ENCODE measurements at places on chromosomes 13 and 19.

GRCh38 chr19:35955881-35956634 lies 19.9 kb downstream of the LRFN3 start:
- no peak for DNase-seq

GRCh38 chr19:51676566-51677083 lies 16.5 kb upstream of the SPACA6 start:
- no peak for DNase-seq

DNA sequence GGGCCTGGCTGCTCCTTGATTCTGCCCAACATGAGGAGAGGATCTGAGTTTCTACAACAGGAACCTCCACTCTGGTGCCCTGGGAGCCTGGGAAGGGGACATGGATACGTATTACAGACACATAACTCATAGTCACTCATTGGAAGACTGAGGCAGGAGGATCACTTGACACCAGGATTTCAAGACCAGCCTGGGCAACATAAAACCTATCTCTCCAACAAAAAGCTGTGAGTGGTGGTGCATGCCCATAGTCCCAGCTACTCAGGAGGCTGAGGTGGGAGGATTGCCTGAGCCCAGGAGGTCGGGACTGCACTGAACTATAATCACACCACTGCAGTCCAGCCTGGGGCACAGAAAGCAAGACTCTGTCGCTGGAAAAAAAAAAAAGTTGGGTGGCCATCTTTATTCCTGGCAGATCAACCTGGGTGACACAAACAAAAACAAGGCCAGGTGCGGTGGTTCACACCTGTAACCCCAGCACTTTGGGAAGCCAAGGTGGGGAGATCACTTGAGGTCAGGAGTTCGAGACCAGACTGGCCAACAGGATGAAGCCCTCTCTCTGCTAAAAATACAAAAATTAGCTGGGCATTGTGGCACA lies 1.1 kb upstream of the KLF1 start:
- DNase-seq = no peak

DNA sequence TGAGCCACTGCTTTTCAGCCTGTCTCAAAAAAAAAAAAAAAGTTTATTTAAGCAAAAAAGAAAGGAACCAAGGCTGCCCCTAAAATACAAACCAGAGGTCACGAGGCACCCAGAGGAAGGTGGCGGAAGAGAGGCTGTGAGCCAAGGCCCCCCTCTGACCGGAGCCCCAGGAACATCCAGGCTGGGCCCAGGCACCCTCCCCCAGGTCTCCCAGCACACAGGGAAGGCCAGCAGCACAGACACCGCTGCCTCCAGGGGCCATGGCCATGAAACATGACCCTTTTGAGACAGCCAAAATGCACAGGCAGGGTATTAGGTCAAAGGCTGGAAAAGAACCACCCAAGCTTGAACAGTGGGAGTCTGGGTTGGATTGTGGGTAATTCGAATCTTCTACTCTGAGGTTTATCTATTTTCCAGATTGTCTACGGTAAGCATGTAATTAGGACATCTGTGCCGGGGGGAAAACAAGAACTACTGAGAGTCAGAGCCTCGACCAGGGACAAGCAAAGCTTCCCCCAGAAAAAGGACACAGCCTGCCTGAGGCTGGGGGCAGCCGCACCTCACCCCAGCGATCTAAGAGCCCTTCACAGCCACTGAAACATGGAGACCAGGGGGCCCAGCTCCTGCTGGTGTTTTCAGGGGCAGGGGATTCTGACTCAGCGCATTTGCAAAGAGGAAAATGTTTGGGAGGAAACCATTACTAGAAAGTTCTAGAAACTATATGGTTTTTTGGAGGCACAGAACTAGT lies 8.4 kb downstream of the PEX11G start:
- no peak for DNase-seq

DNA sequence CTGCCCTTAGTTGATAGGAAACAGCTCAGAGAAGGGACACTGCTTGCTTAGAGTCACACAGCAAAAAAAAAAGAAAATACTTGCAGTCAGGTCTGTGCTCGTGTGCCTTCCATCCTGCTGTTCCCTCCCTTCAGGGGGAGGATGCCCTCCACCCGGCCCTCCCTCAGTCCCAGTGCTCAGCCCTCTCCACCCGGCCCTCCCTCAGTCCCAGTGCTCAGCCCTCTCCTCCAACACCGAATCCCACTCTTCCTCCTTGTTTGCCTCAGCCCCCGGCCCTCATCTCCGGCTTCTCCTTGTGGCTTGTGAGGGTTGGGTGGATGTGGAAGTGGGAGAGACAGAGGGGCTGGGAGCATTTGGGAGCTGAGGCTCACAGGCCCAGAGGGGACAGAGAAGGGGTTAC lies 5.8 kb downstream of the TFPT start:
- no peak for DNase-seq

- no peak for DNase-seq
Measured at GRCh38 chr13:113423520-113424163, 29.6 kb downstream of the ADPRHL1 start.

GRCh38 chr13:41402691-41403511 lies 54.4 kb upstream of the RGCC start:
- DNase-seq = no peak

DNA sequence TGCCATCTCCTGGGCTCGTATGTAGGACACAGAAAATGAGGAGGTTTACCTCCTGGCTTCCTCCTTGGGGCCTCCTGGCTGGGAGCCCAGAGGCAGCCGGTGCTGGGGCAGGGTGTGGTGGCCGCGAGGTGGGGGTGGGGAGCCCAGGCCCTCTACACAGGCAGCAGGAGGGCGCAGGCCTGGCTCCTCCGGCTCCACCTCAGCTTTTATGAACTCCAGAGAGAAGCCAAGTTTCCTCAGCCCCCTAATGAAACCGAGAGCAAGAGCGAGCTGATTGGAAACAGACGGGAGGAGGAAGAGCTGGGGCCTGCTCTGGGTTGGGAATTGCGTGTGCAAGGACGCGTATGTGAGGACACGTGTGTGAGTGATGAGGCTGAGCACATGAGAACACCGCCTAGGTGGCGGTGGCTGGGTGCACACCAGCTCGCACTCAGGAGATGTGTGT lies 23.1 kb downstream of the LYL1 start:
- no peak for DNase-seq

DNA sequence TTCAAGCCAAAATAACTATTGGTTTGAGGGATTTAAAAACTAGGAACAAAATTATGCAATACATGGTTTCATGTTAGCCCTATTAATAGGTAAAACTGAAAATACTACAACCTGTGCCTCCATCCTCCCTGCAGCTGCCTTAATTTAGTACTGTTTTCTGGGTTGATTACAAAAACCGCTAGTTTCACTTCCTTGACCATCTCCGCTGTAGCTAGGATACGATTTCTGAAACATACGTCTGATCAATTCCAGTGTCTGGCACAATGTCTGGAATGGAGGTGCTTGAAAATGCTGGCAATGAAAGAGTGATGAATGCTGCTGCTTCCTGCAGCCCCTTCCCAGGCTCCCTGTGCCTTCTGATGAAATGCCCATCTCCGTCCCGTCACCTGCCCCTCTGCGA lies 273.5 kb downstream of the SHISA2 start:
- no peak for DNase-seq

GRCh38 chr19:17025991-17026658 lies 485 bp downstream of the CPAMD8 start:
- no peak for DNase-seq

DNA sequence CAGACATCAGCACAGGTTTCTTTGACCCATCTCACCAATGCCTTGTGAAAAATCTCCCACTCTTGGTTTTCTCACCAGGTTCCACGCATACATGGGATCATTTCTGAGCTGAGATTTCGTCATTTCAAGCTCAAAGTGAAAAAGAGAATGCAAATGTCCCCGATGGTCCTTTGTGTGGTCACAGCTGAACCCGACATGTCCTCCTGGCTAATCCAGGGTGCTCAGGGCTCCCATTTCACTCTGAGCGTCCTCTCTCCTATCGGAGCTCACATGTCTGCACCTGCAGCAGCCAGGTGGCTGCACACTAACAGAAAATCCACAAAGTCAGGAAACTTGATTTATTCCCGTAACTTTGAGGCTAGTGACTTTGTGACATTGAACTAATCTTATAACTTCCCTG lies 9.3 kb upstream of the CEACAM3 start:
- DNase-seq = no peak

- DNase-seq = no peak
Measured at GRCh38 chr13:103799028-103799427, 732.8 kb upstream of the SLC10A2 start.

GRCh38 chr13:110361365-110361911 lies 54.4 kb downstream of the COL4A2 start:
- DNase-seq = no peak

- DNase-seq = no peak
Measured at GRCh38 chr13:27679896-27680295, 58.2 kb downstream of the POLR1D start.

All from activated naive CD8-positive, alpha-beta T cell treated with anti-CD3 and anti-CD28 coated beads, Interleukin-2, amount 10 ng/mL, durations not matched to agents 7 days and 5 days (primary cell).